ENCODE measurements at places on chromosomes 11 and 22.

DNA sequence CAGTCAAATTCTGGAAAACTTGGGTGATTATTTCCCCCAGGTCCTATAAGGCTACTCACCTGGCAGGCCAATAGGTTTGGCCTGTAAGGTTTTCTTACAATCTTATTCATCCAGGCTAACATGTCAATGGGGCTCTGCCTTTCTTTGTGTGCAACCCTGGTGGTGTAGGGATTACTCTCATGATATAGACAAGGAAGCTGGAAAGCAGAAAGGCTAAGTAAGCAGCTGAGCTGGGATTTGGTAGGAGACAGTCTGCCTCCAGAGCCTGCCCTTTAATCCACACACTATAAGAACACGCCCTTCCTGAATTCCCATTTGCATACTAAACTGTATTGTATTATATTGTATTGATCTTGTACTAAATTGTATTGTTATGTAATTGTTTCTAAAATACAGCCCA lies 373.3 kb upstream of the CCDC90B start:
- no peak for DNase-seq

GRCh38 chr11:48013269-48013901 lies 33.0 kb downstream of the PTPRJ start:
- DNase-seq = no peak

DNA sequence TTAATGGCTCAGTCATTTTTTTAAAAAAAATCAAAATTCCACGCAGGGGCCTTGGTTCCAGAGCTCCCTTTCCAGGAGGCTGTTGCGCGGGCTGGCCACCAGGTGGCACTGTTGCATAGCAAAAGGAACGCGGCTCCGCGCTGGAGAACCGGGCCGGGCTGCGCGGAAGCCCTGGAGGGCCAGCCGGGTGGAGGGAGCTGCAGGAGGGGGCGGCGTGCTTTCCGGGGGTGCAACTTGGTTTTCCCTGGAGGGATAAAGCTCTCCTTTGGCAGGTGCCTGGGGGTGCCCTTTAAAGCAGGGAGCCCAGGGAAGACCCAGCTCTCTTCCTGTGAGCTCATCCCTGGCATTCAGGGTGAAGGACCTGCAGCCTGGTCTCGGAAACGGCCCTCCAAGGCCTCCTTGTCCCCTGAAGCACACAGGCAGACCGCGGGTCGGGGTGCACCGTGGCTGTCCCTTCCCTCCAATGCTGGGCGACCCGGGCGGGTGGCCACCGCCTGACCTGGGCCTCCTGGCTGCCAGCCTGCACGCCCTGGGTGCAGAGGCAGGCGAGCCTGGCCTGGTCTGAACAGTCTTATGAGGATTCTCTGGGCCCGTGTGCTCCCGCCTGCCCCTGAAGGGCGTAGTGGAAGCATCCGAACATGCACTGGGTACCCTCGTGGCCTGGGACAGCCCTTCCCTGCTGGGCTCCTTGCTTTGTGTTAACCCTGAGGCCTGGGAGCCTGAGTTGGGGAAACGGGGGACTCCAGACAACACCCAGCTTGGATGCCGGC lies 23.4 kb downstream of the KRTAP5-5 start:
- peak; percentile 50 for DNase-seq

GRCh38 chr11:132719684-132720083 lies 812.6 kb downstream of the OPCML start:
- DNase-seq = no peak

DNA sequence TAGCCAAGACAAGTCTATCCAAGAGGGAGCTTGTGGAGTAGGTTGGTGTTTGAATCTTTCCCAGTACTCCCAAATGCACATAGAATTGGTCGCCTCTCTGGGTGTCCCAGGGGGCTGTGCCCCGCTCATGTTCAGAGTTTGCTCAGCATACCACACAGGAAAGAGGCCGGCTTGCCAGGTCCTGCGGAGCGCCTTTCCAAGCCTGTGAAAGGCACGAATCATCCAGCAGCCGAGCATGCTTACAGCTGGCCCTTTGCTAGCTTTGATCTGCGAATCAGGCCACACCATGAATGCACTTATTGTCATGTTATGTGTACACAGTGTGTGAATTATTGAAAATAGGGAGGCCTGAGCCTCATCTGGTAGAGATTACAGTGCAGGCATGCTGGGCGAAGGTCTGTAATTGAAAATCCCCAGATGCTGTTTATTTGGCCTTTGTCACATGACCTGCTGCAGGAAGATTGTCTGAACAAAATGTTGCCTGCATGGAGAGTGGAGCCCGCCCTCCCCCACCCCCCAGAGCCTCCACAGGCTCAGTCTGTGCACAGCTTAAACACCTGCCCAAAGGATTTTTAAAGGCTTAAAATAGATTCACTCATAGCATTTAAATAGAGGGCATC lies 163.3 kb upstream of the RASSF10 start:
- DNase-seq = peak; percentile 95

DNA sequence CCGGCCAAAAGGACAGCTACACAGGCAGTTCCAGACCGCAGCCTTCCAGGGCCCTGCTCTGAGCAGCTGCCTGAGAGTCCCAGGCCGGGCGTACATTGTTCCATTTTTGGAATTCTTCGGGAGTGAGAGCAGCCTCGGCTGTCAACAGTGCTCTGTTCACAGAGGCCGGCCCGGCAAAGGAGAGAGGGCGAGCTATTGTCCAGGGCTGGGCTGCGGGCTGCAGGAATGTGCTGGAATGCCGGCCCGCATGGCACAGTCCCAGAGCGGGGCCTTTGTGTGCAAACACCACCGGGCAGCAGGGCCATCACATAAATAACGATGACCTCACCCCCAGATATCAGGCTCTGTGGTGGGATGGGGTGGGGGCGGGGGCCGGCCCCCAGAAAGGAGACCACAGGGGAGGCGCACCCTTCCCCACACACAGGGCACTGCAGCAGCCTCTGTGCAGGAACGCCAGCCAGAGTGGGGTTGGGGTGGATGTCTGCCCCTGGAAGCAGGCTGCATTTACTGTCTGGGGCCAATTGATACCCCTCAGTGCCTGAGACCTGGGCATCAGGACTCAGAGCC lies 15.8 kb downstream of the LINC01488 start:
- DNase-seq = no peak

- no peak for DNase-seq
Observed at GRCh38 chr22:23243006-23243573, 62.8 kb downstream of the BCR start.

- DNase-seq = no peak
Observed at GRCh38 chr22:37309211-37310074, 27.1 kb downstream of the CYTH4 start.

- peak; percentile 72 for DNase-seq
Observed at GRCh38 chr11:18986744-18987143, 47.5 kb upstream of the MRGPRX1 start.

DNA sequence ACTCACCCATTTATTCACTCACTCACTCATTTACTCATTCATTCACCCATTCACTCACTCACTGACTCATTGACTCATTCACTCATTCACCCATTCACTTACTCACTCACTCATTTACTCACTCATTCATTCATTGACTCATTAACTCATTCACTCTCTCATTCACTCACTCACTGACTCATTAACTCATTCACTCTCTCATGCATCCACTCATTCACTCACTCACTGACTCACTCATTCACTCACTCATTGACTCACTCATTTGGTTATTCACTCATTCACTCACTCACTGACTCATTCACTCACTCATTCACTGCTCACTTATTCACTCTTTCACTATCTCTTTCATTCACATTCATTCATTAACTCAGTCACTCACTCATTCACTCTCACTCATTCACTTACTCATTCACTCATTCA lies 2.5 kb upstream of the MUC5AC start:
- no peak for DNase-seq

DNA sequence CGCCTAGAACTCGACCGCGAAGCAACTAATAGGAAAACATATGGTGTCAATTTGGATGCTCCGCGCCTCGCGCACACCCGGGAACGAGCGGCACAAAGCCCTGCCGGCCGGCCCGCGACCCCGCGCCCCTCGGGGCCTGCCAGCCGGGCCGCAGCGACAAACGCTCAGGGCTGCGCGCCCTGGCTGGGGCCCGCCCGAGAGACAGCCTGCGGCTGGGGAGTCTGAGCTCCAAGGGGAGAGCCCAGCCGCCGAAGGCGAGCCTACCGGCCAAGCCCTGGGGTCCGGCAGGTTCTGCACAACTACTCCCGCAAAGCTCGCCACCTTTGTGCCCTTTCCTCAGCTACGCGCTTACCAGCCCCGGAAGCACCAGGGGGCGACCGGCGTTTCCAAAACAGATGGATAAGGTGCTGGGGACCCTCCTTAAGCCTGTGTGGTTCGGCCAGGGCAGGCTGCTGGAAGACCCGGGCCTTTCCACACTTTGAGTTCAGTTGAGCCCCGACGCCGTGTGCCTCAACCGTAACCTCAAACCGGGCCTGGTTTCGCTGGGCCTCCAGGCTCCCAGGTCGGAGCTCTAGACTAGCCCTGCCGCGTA lies 6.0 kb downstream of the PAX6 start:
- no peak for DNase-seq

GRCh38 chr22:19962246-19962908 lies 20.8 kb upstream of the TXNRD2 start:
- peak; percentile 68 for DNase-seq

GRCh38 chr11:66749091-66749490 lies 20.1 kb upstream of the SPTBN2 start:
- peak; percentile 38 for DNase-seq

- DNase-seq = peak; percentile 65
Observed at GRCh38 chr11:86671531-86672006, 847 bp downstream of the ME3 start.

DNA sequence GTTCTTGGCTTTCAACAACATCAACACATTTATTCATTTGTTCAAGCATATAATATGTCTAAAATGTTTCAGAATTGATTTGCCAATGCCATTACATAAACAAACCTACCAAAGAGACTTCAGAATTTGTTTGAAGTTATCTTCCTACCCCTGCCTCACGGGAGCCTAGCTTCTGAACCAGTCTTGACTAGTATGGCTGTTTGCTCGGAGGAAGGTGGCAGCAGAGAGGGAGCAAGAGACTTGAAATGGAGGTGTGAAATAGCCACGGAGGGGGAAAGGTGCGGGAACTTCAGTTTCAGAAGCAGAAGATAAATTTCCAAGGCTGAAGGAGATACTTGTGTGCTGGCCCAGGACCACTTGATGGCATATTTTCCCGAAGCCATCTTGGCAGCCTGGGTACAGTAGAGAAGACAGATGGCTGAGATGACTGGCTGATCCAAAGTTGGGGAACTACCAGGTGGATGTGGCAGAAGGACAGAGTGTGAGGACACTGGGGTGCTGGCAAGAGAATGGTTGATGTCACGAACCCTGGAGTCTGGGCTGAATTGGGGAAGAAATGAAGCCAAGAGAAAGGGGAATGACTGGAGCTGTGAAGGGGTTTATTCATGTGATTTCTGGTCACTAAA lies 14.0 kb upstream of the MTCH2 start:
- DNase-seq = no peak

DNA sequence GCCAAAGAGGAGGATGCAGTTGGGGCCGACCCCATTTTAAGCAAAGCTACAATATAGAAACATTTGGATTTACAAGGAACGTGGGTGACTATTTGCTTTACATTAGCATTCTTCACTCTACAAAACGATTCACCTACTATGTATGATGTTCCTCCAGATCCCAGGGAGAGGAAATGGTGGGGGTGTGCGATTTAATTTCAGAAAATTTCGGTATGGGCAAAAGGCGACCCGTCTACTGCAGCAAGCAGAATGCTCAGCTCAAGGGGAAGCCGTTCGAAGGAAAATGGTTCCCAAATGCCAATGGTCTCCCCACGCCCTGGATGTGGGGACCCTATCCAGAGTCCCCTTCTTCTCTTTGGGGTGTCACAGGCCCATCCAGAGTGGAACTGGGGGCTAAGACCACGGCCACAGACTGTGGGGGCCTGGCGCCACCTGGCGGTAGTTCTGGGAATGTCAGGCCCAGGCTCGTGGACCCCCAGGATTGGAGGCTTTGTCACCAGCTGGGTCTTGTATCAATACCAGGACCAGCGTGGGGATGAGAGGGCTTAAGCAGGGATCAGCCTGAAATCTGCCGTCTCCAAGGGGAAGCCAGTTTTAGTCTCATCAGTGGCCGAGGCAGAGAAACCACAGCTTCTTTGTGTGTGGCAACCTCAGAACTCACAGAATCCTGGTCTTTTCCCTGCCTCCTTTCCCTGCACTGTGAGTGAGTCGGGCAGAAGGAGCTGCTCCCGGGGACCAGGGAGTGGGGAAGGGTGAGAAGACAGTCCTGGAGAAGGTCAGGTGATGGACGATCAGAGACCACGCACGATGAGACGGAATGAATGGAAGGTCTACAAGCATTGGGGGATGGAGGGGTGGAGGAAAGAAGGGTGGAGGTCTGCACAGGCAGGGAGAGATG lies 8.4 kb downstream of the LRRC10B start:
- DNase-seq = peak; percentile 29

DNA sequence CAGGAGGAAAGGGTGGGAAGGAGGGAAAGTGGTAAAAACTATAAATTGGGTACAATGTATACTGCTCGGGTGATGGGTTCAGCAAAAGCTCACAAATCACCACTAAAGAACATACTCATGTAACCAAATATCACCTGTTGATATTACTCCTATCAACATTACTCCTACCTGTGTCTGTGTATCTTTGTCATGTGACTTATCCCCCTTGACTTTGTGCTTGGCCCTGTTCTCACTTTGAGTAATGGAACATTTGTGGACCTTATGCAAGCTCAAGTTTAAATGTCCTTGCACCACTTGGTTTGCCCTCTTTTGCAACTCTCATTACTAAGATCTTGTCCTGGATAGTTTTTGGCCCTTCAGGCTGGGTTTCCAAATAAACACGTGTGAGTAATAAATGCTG lies 39.0 kb downstream of the ZNF280B start:
- no peak for DNase-seq

DNA sequence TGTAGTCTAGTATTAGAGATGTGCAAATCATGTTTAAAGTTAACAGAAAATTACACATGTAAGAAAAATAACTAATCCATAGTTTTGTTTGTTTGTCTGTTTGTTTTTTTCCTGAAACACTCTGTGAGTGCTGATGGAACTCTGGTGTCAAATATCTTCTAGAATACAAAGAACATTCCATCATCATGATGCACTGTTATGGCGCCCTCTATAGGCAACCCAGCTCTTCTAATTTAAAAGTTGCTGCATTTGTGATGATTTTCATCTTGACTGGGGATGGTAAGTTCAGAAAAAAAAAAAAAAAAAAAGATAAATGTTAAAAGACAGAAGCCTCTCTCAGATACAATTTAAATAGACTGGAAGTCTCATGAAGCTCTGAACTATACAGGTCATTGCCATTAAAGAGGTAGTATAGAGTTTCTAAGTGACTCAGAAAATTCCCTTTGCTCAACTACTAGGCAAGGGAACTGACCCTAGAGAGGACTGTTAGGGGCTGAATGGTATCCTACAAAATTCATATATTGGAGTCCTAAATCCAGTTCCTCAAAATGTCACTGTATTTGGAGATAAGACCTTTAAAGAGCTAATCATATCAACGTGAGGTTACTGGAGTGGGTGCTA lies 597.2 kb upstream of the ANO3 start:
- DNase-seq = no peak

GRCh38 chr11:96263238-96263763 lies 79.7 kb downstream of the MAML2 start:
- no peak for DNase-seq
